ENCODE measurements at places on chromosomes 3 and 15.
A peak's percentile ranks its signal among the peaks of the same experiment; 100 is the strongest.

GRCh38 chr3:74129056-74129455 lies 485.4 kb downstream of the CNTN3 start:
- no peak for DNase-seq

GRCh38 chr3:51773529-51774056 lies 5.4 kb downstream of the IQCF6 start:
- DNase-seq = no peak

DNA sequence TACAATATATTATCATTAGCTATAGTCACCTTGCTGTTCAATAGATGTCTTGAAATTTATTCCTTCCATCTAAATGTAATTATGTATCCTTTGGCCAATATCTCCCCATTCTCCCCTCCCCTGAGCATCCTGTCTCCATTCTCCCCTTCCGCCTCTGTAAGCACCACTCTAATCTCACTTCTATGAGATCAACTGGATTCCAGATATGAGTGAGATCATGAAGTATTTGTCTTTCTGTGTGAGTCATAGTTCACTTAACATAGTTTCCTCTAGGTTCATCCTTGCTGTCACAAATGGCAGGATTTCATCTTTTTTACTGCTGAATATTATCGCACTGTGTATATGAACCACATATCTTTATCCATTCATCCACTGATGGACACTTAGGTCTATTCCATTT lies 148.8 kb upstream of the NDN start:
- no peak for DNase-seq

- DNase-seq = no peak
Measured at GRCh38 chr3:86914670-86915069, 76.3 kb downstream of the VGLL3 start.

GRCh38 chr3:127978636-127979035 lies 63.6 kb downstream of the KBTBD12 start:
- no peak for DNase-seq

- DNase-seq = no peak
Measured at GRCh38 chr3:13013151-13013561, 60.1 kb downstream of the IQSEC1 start.

- DNase-seq = peak; percentile 12
Measured at GRCh38 chr3:9787714-9788113, 4.6 kb downstream of the TADA3 start.

DNA sequence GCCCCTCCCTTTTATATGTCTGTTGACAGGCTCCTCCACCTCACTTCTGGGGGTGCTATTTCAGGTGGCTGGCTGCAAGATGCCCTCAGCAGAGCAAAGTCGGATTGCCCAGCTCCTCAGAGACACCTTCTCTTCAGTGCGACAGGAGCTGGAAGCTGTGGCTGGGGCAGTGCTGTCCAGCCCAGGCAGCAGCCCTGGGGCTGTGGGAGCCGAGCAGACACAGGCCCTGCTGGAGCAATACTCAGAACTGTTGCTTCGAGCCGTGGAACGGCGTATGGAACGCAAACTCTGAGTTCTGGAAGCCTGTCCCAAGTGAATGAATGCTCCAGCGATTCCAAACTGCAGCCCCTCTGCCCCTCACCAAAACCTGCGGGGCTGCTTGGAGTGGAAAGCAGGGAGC lies 2.7 kb upstream of the JMJD7 start:
- no peak for DNase-seq

- no peak for DNase-seq
Measured at GRCh38 chr3:57331078-57331610, 38.7 kb upstream of the ASB14 start.

DNA sequence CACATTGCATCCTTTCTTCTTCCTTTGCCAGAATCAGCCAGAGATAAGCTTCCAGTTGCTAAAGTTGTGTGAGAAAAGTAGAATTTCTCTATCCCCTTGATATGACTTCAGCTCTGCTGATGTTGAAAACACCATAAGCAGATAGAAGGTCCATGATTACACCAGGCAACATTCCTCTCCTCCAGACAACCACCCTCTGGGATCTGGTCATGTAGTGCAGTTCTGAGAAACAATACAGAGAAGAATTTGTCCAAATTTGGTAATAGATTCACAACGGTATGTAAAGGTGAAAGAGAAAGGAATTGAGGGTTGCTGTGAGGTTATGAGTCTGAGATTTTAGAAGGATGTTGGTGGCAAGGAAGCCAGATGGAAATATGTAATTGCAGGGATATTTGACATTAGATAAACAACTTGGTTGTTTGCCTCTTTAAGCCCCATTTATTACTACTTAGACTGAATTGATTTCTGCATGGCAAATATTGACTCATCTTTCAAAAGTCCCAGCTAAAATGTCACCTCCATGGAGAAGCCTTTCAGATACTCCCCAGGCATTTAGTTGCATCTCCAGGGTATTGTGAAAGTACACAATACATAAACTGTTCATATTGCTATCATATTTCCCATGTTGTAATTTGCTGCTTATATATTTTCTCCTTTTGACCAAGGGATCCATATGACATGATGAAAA lies 134.9 kb downstream of the GAP43 start:
- no peak for DNase-seq

GRCh38 chr3:149538371-149538770 lies 63.9 kb downstream of the TM4SF4 start:
- DNase-seq = no peak

DNA sequence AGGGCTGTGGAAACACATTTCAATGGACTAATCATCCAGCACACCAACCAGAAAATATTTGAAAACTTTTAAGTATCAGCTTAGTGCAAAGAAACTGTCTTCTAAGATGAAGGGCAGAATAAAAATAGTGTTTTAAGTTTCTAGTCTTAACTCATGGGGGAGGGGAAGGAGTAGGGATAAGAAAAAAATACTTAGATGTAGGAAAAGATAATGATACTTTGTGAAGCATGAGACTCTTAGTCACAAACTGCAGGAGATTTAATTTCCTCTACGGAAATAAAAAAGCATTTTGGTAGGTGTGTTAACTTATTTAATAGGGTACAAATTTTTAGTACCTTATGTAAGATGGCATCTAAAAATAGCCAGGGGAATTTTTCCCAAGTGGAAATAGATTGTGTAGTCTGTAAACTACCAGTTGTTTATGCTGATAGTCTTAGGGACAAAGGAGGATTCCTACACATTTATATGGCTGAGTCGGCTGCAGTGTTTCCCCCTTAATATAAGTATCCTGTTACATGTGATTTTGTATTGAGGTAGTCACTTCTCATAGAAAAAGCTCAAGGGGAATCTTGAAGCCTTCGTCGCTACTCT lies 78.2 kb upstream of the GBE1 start:
- DNase-seq = no peak

- DNase-seq = no peak
Measured at GRCh38 chr3:41431386-41431785, 232.1 kb downstream of the CTNNB1 start.

DNA sequence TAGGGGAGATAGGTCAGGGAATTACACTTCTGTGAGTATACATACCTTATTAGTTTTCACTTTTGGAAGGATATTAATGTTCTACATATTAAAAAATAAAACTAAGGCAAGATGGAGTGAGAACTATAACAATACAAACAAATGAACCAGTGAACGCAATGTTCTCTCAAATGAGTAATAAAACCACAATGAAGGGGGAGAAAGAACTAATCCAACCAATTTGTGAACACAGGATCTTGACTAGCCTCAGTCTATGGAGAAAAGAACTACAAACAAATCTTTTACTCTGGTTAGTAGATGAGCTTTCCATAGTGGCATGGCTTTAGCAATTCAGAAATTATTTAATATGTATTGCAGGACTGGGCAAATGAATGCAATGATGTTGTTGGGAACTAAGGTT lies 26.9 kb upstream of the ATOSA start:
- DNase-seq = no peak

- DNase-seq = no peak
Measured at GRCh38 chr3:19165654-19166053, 17.3 kb downstream of the KCNH8 start.
